Epithelial cell of prostate (primary cell): ENCODE measurements at places on chromosomes 7 and 10.

DNA sequence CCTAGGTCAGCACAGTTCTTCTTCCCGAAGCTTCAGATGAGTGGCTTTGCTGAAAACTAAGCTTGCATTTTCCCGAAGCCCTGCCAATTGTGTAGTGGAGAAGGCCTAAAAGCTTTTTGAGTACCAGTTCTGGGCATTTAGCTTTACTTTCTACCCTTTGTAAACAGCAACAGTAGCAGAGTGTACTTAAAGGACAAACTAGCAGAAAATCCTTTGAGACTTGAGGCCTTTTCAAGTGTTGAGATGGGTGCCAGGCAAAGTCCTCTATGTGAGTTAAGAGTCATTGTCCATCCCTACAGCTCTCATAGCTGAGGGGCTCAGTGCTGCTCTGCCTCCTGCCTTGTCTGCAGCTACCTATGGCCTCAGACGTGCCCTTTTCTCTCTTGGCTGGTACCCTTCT lies 368.2 kb downstream of the CCSER2 start:
- DNase-seq: no peak

GRCh38 chr10:98251399-98251798 lies 16.6 kb downstream of the LOXL4 start:
- no peak for DNase-seq

DNA sequence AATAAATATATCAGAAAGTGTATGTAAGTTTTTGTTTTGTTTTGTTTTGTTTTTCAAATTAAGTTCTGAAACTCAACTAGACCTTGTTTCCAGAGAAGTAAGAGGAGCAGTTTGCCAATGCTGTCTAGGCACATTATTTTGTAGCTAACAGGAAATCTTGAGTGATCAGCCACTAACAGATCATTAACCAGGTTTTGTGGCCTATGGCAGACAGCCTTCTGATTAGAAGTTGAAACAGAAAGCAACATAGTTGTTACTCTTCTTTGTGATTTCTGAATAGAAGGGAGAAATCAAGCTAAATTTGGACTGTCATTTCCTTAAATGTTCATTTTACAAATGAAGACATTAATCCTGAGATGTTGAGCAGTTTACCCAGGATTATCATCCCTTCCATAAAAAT lies 142.6 kb downstream of the PLXDC2 start:
- DNase-seq: no peak

GRCh38 chr7:131254211-131254610 lies 73.5 kb upstream of the MKLN1 start:
- no peak for DNase-seq

DNA sequence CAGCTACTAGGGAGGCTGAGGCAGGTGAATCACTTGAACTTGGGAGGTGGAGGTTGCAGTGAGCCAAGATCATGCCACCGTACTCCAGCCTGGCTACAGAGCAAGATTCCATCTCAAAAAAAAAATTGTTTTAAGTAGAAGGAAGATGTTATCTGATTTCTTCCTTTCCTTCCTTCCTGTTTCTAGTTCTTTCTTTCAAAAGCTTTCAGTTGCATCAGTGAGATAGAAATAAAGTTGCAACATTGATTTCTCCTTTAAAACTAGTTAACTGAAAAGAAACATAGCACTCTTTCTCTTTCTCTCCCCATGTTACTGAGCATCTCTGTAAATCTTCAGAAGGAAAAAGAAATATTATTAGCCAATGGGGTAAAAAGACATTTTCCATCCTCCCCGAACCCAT lies 37.5 kb downstream of the CNNM1 start:
- DNase-seq: no peak
